Heart right ventricle (tissue), 16 donors: ENCODE measurements at places on chromosomes 2 and 18. TPM values are rescaled to one million over a fixed set of nuclear protein-coding genes. Genes with fewer than 3 reads are reported as not detected.

The DUSP28 gene
- 11.3 TPM for total RNA-seq

The PAX3 gene
- not detected for total RNA-seq

The HDLBP gene
- 396 TPM for total RNA-seq

The TCF7L1 gene
- 4.6 TPM for total RNA-seq

The WNT6 gene
- total RNA-seq, result 0.73 TPM

The RIOK3 gene
- 54.3 TPM for total RNA-seq

The CELF4 gene
- total RNA-seq, result 0.08 TPM

The SIX3 gene
- not detected for total RNA-seq

The TUBB8B gene
- not detected for total RNA-seq

The PARD6G gene
- total RNA-seq, result 1.2 TPM

The SULT1C4 gene
- 4.9 TPM for total RNA-seq

The LRP2 gene
- total RNA-seq, result 0.39 TPM

The LIMS4 gene
- 3.2 TPM for total RNA-seq

The OSBPL1A gene
- total RNA-seq, result 85.6 TPM

The CPLX4 gene
- total RNA-seq, result not detected

The GPD2 gene
- total RNA-seq, result 13.1 TPM

The DNAJC5G gene
- 0.94 TPM for total RNA-seq

The KHK gene
- 1.5 TPM for total RNA-seq

The EVX2 gene
- not detected for total RNA-seq

The HK2 gene
- total RNA-seq, result 13.8 TPM

The IL36RN gene
- total RNA-seq, result not detected

The VWC2L gene
- not detected for total RNA-seq

The RGPD3 gene
- total RNA-seq, result 0.08 TPM

The TLX2 gene
- total RNA-seq, result not detected

The TMEM198 gene
- total RNA-seq, result 3.2 TPM

The CNNM4 gene
- 32.2 TPM for total RNA-seq

The ITGB6 gene
- 3.5 TPM for total RNA-seq

The FSIP2 gene
- 0.08 TPM for total RNA-seq

The INO80D gene
- 15.8 TPM for total RNA-seq

The SP5 gene
- 0.97 TPM for total RNA-seq

The C2orf78 gene
- total RNA-seq, result not detected

The TMEM214 gene
- 48.7 TPM for total RNA-seq

The FLACC1 gene
- 10.6 TPM for total RNA-seq

The PAX8 gene
- total RNA-seq, result 0.20 TPM

The LYG1 gene
- total RNA-seq, result not detected

The RBBP8 gene
- total RNA-seq, result 13.5 TPM

The LYG2 gene
- total RNA-seq, result not detected

The KCNG2 gene
- not detected for total RNA-seq

The SAG gene
- total RNA-seq, result not detected

The UGT1A3 gene
- not detected for total RNA-seq

The KCNJ13 gene
- not detected for total RNA-seq

The POTEI gene
- total RNA-seq, result not detected

The UGT1A4 gene
- not detected for total RNA-seq

The KCNIP3 gene
- 3.9 TPM for total RNA-seq

The OBSL1 gene
- total RNA-seq, result 213 TPM

The UCN gene
- 0.51 TPM for total RNA-seq

The ABHD1 gene
- total RNA-seq, result 2.4 TPM

The EGR4 gene
- total RNA-seq, result not detected

The C1QL2 gene
- not detected for total RNA-seq

The OTOS gene
- total RNA-seq, result not detected

The ALK gene
- total RNA-seq, result 0.24 TPM

The SRD5A2 gene
- total RNA-seq, result not detected

The FHOD3 gene
- 319 TPM for total RNA-seq

The ABCG8 gene
- total RNA-seq, result not detected
